ENCODE measurements at places on chromosomes 5 and 9.

- no peak for DNase-seq
Observed at GRCh38 chr9:91935066-91935749, 14.8 kb downstream of the ROR2 start.

GRCh38 chr5:165425594-165425993 is 1920.2 kb downstream of the MAT2B start:
- no peak for DNase-seq

- DNase-seq = no peak
Observed at GRCh38 chr9:97373331-97373730, 38.6 kb upstream of the TDRD7 start.

GRCh38 chr9:7273575-7273974 is 515.8 kb downstream of the KDM4C start:
- no peak for DNase-seq

DNA sequence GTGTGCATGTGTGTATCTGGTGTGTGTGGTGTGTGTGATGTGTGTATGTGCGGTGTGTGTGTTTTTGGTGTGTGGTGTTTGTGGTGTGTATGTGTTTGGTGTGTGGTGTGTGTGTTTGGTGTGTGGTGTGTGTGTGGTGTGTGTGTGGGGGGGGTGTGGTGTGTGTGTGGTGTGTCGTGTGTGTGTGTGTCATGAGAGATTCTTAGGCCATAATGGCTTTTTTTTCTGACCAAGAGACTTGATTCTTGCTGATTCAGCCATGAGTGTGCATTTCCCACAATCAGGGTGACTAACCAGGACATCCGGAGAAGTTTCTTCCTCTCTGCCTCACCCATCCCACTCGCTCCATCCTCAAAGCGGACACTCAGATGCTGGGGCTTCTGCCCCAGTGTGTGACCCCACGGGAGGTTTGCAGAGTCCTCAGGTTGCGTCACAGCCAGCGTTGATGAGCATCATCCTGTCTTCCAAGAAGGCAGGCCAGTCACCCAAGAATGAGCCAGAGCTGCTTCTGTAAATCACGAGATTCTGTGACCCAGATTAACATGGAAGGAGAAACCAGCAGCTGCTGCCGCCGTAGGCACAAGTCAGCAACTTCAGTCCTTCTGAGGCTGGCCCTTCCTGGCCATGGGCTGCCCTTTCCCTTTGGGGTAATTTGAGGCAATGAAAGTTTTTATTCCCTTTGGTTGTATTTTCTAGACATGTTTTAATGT is 12.5 kb upstream of the CTSL start:
- no peak for DNase-seq

Data from D341Med (cell line).